CD4-positive, alpha-beta T cell treated with Interleukin-17A for 4 hours (primary cell): ENCODE measurements at places on chromosomes 7 and 10.

DNA sequence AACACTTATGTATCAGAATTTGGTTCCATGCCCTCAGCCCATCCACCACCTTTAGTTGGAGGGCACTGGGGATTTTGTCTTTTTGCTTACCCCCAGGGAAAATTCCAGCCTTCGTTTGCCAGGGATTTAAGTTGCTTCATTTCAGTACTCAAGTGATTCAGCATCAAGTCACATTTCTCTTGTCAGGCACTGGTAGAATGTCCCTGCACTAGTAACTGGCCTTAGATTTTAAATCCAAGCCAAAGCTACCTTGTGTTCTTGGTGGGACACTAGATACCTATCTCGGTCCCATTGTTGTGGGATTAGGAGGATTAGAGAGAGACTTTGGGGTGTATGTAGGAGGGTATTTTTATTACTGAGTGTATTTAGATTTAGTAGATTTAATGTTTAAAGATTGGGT, 613.1 kb downstream of the SUGCT start:
- DNase-seq = no peak

- no peak for DNase-seq
These were observed 23.0 kb downstream of the SGCE start for GRCh38 chr7:94633014-94633341.

DNA sequence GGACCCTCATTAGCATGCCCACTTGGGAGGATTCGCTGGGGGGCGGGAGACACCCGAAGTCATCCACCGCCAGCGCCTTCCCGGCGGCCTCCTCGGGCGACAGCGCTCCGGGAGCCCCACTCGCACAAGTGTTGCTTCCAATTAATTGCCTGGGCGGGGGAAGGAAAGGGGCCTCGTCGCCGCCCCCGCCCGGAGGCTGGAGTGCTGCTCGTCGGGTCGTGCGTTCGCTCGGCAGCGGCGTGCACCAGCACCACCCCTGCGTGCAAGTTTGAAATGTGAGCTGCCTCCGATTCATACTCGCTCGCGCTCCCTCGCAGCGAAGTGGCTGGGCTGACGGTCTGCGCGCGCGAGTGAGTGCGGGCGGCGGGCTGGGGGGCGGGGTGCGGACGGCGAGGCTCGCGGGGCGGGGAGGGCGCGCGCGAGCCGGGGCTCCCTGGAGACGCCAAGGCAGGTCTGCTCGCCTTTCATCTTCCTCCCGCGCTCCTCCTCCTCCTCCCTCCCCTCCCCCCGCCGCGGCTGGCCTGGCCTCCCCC, 104.6 kb upstream of the PPIF start:
- peak; percentile 51 for DNase-seq

DNA sequence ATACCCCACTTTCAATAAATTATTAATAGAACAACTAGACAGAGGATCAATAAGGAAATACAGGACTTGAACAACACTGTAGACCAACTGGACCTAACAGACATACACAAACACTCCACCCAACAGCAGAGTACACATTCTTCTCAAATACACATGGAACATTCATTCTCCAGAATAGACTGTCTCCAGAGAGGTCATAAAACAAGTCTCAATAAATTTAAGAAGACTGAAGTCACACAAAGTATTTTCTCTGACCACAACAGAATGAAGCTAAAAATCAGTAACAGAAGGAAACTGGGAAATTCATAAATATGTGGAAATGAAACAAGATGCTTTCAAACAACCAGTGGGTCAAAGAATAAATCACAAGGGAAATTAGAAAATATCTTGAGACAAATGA, 119.8 kb downstream of the SMURF1 start:
- no peak for DNase-seq

DNA sequence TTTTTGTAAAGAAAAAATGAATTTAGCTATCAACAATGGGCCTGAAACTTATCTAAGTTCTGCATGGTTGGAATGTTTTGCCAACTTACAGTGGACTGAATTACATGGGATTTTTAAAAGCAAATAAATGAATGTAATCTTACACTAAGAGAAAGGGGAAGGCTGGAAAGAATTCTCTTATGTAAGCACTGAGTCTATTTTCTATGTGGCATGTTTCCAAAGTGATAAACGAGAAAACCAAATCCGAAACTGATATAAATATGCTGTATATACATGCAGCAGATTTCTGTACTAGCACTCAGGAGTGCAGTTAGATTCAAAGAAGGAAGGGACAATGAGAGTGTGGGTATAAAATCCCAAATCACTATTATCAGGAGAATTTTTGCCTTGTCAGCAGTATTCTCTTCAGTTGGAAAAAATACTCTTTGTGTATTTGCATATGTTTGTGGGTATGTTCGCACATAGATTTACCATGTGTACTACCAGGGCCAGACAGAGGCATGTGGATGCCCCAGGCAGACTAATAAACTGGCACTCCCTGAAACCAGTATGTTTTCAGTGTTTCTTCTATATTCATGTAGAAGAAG, 334.3 kb upstream of the SEMA3D start:
- DNase-seq = no peak

DNA sequence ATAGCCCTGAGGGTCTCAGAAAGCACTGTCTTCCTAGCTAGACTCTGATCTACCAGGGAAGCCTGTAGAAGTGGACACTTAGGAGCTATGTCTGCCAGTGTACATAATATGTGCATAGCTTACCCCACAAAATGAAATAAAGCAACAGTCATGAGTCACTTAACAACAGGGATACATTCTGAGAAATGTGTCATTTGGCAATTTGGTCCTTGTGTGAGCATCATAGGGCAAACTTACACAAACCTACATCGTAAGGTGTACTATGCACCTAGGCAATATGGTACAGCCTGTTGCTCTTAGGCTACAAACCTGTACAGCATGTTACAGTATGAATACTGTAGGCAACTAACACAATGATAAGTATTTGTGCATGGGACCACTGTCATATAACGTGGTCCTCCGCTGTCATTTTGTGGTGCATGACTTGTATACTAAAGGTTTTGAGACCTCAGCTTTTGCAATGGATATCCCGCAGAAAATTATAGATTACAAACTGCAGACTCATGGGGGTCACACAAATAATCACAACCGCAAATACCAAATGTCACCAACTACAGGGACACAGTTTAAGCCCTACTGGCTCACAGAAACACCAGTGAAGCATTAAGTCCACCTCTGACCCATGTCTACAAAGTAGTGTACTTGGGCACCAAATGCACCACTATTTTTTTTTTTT, 1.7 kb downstream of the URGCP start:
- DNase-seq = no peak

- peak; percentile 53 for DNase-seq
These were observed at the start of gene CRYGN for GRCh38 chr7:151439855-151440798. TSS of gene CRYGN (minus strand) at chr7:151440141. CDS start at chr7:151439917, 224 bp downstream.

DNA sequence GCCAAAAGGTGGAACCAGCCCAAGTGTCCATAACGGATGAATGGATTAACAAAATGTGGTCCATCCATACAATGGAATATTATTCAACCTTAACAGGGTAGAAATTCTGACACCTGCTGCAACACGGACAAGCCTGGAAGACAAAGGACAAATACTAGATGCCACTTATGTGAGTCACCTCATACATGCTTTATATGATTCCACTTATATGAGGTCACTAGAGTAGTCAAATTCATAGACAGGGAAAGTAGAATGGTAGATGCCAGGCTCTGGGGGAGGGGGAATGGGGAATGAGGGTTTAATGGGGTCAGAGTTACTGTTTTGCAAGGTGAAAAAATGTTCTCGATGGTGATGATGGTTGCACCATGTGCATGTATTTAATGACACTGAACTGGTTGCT, 34.0 kb upstream of the CYTH3 start:
- DNase-seq = no peak

DNA sequence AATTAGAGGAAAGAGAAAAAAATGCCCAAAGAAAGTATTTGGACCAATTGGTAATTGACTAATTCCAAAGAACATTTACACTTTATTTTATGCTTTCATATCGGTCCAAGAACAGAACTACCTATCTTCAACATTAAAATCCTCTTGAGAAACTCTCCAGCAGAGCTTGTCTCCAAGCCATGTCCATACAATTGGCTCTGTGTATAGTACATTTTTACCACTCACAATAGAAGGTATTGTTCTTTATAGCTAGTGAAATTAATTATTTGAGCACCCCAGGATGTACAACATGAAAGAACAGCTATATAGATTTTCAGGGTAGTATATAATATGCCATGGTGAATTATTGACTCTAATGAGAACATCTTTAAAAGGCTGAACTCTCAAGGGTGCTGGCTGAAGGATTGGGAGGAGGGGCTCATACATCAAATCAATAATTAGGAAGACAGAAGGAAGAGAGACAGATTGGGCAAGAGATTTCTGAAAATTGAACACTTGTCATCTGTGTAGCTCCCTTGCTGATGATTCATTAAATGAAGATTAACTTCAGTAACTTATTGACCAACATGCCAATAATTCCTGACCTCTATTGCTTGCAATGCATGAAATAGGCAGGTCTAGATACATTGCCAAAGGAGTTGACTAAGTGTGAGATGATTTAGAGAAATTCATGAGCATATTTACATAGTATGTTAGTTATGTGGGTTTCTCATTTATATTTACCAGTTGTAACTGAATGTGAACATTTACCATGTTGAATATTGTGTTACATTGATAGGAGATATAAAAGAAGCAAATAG, 249.7 kb downstream of the MTERF1 start:
- no peak for DNase-seq

GRCh38 chr7:128837521-128837921, 7.3 kb downstream of the FLNC start:
- DNase-seq = no peak

GRCh38 chr7:101488826-101489572, 126.3 kb downstream of the COL26A1 start:
- DNase-seq = no peak

DNA sequence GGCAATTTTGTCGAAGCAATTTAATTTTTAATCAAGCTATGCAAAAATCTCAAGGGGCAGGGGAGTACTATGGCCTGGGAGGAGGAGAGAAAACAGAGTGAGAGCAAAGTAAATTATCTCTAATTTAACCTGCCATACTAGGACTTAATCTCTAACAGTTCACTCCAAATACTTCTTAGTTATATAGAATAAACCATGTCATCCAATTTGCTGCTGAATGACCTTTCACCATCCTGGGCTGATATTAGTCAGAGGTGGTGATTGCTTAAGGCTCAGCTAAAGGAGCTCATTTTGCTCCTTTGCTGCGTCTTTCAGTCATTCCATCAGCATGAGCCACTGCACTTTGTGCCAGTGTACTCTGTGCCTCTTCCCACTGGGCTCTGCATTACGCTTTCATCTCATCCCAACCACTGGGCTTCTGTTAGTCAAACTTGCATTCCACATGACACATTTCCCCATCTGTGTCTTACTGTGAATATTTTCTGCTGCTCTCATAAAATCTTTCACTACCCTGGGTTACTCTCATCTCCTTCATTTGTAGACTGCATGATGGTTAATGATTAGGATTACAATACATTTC, 84.3 kb downstream of the CD36 start:
- no peak for DNase-seq

- DNase-seq = no peak
These were observed 57.9 kb downstream of the CUX1 start for GRCh38 chr7:101875283-101875846.

DNA sequence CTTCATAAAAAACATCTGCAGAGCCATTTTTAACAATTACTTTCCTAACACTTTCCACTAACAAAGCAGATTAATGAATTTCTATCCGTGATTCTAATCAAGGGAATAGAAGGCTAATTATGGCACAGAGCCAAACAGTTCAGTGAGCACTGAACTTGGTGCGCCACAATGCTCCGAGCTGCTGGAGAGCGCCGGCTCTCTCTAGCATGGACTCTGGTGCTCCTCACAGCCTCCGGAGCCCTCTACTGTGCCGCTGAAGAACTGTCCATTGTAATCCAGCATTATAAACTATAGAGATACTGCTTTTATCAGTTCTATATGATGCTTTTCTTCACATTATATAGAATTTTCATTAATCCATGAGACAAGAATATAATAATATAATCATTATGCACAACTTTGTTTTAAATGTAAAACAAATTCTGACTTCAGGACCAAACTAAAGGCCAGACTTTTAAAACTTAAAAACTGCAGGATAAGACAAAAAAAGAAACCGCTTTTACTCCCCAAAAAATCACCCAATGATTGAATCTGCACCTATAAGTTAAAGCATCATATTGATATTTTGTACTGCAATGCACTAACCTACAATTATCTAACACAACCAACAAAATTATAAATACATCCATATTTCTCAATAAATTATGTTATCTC, 123.6 kb downstream of the RNF32 start:
- DNase-seq = no peak

DNA sequence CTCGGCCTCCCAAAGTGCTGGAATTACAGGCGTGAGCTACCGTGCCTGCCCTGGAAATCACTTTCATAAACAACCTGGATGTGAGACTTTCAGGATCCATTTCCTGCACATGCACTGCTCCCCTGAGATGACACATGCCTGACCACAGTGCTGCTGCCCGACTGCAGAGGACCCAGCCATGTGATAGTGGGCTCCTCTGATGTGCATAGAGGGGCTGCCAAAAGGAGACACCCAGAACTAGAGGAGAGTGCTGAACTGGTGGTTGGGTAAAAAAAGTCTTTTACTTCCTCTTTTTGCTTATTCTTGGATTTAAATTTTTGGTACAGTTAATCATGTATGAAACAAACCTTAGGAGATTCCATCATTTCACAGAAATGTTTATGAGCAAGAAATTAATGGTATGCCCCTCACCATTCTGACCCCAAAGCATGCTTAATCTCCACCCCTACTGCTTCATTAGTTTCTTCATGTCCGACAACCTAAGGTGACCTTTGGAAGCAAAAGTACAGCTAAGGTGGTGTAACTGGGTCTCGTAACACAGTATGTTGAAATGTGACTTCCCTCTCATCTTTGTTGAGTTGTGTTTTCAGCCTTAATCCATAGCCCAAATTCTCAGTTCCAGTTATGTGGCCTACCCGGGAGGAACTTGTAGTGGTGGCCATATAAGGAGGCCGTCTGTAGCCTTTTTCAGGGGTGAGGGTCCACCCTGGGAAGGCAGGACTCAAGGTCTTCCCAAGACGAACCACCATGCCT, 111.1 kb downstream of the RNF216 start:
- DNase-seq = no peak

DNA sequence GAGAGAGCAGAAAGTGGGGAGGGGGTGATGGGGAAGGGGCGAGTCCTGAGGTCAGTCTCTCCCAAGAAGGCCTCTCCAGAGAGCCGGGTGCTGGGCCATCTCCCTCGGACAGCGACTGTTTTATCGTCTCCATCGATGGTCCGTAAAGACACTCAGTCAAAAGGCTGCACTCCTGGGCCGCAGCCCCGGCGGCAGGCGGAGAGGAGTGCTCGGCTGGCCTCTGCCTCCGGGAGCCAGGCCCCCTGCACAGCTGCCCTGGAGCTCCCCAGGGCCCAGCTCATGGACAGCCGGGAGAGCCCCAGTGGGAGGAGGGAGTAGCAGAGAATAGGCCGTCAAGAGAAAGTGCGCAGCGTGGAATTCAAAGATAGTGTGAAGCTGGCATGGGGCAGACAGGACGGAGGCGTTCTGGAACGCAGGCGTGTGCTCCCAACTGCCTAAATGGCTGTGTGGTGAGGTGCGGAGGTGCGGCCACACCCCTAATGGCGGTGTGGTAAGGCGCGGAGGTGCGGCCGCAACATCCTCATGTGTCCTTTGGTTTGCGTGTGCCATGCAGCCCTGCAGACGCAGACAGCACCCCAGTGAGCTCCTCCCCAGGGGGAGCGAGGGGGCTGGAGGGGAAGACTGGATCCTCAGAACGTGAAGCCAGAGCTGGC, 477.5 kb upstream of the FOXK1 start:
- peak; percentile 51 for DNase-seq
